Activated CD4-positive, alpha-beta T cell treated with anti-CD3 and anti-CD28 coated beads, Interleukin-2, amount 10 ng/mL, durations not matched to agents 7 days and 5 days (primary cell): ENCODE measurements at places on chromosomes 2 and 18. TPM values are rescaled to one million over a fixed set of nuclear protein-coding genes. Genes with fewer than 3 reads are reported as not detected.

DNA sequence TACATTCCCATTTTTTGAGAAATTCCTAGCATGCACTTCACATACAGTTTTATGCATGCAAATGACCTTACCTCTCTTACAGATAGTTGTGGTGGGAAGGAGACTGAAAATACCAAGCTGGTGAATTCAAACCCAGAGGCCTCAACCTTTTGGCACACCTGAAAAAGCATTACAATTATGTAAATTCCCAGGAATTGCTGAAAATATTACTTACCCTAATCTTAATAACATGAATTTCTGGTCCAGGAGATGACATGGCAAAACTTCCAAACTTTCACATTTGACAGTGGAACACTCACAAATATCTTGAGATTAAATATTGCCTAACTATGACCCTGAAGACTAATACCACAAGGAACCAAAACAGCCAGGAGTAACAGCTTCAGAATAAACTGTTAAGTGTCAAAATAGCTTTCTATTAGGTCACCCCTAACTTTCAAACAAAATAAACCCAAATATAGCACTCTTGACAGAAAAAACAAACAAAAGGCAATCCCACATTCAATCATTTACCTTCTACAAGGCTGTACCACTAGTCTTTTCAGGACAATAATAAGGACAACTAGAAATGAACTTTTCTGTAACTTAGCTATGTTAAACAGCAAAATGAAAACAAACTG is 10.9 kb upstream of the PEX13 start:
- DNase-seq: no peak

GRCh38 chr2:2234398-2235195 is 96.5 kb downstream of the MYT1L start:
- no peak for DNase-seq

- no peak for DNase-seq
These were observed 5.5 kb upstream of the ID2 start for GRCh38 chr2:8676191-8676920.

DNA sequence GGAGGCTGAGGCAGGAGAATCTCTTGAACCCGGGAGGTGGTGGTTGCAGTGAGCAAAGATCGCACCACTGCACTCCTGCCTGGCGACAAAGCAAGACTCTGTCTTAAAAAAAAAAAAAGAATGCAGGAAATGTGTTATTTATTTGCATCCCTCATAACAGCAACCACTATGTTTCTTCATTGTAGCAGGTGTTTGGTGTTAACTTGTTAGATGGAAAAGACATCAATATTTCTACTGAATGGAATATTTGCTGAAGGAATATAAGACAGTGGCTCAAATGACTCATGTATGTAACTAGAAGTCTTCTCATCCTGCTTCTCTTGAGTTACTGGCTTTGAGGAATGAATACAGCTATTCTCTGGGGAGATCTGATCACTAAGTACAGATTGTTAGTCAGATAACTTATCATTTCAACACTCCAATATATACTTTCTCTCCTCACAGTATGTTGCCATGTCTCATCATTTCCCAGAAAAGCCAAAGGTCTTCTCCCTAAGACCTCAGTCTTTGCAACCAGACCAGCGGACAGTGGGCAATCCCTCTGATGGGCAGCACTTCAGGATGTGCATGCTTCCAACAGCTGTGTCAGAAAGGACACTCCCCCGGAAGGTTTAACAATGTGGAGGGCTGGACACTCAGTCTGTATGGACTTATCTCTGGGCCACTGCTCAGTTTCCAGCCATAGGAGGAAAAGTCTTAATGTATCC is 104.4 kb upstream of the STK17B start:
- no peak for DNase-seq

GRCh38 chr2:145007093-145007959 is 487.4 kb upstream of the ZEB2 start:
- DNase-seq: no peak

- no peak for DNase-seq
These were observed 233.2 kb downstream of the CNTNAP5 start for GRCh38 chr2:124258140-124258880.

DNA sequence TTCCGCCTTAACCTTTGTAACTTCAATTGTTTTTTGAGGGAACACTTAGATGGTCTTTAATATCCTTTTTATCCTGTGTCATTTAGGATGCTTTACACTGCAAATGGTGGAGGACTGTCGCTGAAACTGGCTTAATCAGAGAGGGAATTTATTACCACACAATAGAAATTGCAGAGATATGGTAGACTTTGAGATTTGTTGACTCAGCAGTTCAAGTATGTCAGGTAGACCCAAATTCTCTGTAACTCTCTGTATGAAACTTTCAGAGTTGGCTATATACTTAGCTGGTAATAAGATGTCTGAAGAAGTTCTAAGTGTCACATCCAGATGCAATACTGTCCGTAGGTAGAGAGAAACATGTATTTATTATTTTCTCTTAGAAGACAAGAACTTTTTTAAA is 100.1 kb downstream of the ZNF804A start:
- DNase-seq: no peak

DNA sequence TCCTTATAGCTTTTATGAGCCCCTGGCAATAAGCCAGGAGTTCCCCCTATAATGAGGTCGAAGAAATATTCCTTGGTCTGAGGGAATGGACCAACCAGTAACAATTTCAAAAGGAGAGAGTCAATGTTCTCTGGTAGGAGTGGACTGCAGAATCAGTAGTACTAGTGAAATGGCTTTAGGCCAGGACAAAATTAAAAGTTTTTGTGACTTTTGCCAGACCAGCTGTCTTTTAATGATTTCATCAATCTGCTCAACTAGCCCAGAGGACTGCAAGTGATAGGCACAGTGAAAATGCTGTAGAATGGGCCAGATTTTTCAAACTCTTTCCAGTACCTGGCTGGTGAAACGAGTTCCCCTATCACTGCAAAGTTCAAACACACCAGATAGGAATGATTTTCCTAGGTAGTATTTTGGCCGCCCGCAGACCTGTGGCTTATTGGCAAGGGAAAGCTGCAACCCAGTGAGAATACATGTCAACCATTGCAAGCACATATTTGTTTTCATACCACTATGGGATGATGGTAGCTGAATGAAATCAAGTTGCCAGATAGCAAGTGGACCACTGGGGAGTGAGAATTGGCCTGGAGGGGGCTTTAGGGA is 45.5 kb downstream of the CERS6 start:
- no peak for DNase-seq

- DNase-seq: no peak
These were observed 72.7 kb downstream of the SPIRE1 start for GRCh38 chr18:12585218-12585617.

GRCh38 chr2:23607925-23608324 is 222.9 kb downstream of the KLHL29 start:
- DNase-seq: no peak

DNA sequence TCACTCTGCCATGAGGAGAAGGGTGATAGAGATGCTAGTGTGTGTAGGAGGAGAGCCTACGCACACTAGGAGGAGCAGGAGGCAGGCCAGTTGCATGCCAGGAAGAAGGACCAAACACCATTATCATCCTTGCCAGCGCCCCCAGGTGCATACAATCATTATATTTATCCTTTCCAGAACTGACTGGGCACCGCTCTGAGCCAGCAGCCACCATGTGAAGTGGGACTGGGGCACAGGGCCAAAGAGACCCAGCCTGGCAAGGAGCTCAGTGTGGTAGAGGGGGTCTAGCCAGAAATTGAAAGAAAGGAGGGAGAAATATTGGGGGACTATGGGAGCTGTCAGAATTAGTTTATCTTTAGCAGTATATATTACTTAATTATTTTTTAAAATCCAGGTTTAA is 8.3 kb upstream of the GPR148 start:
- no peak for DNase-seq

DNA sequence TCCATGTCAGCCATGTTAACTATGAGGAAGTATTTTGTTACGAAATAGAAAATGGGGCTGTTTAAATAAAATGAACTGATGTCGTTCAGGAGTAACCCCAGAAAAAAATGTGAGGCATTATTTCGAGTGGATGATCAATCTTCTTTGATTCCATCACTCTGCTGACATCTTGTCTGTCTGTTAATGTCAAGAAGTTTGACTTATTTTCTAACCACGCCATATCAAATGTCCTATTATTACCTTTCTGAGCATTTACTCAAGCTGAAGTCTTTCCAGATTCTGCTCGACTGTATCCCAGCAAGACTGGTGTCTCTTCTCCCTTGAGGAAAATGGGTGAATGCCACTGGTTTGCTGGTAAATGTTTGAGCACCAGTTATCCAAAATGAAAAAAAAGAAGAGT is 672.9 kb upstream of the SOX11 start:
- DNase-seq: no peak

- DNase-seq: no peak
These were observed 55.7 kb downstream of the CTDP1 start for GRCh38 chr18:79735071-79735980.

GRCh38 chr2:151347906-151348305 is 9.5 kb upstream of the TNFAIP6 start:
- DNase-seq: no peak

GRCh38 chr2:7052404-7052803 is 135.2 kb downstream of the RNF144A start:
- no peak for DNase-seq

GRCh38 chr18:65567372-65567771 is 183.4 kb upstream of the CDH7 start:
- no peak for DNase-seq

- no peak for DNase-seq
These were observed 36.2 kb upstream of the IGFBP2 start for GRCh38 chr2:216596980-216597509.

- no peak for DNase-seq
These were observed 21.8 kb downstream of the ZAP70 start for GRCh38 chr2:97735161-97735561.

DNA sequence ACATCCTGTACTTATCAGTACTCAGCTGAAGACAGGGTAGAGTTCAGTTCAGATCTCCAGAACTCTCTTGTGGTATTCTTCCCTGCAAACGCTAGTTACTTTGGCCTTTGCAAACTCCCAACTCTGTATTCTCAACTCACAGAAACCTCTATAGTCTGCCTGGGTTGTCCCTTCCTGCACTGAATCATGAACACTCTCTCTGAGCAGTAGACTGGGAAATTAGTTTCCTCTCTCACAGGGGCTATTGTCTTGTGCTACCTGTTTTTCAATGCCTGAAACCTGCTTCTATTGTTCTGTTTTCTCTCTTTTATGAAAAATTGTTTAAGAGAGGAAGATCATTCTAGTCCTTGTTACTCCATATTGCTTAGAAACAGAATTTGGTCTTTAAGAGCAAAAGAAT is 134.7 kb downstream of the VIT start:
- no peak for DNase-seq

DNA sequence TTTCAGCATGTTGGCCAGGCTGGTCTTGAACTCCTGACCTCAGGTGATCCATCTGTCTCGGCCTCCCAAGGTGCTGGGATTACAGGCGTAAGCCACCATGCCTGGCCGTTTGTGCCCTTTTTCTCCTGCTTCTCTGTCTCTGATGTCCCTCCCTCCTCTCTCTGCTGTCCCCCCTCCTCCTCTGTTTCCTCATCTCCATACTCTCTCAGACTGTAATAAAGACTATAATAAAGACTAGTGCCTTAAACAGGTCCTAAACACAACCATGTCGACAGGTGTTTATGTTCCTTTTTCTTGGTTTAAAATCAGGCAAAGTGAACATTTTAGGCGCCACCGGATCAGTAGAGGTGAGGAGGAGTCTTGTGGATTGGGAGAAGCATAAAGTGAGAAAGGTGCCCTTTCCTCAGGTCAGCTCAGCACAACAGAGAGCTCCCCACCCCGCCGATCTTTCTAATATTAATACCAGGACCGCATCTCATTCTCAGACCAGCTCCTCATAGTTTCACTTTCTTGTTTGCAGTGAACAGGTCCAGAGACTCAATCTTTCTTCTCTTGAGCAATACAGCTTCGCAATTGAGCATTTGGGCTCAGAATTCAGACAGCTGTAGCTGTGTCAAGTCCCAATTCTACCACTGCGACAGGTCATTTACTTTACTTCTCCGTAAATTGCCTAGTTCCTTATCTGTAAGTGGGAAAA is 23.7 kb downstream of the TIMM21 start:
- DNase-seq: no peak

- DNase-seq: no peak
These were observed 1.8 kb downstream of the LRRFIP1 start for GRCh38 chr2:237629188-237629534.

Gene SP9
- total RNA-seq: not detected

Gene ABHD3
- total RNA-seq: 57.6 TPM

Gene SAG
- total RNA-seq: not detected

Gene C18orf63
- not detected for total RNA-seq

Gene VSNL1
- not detected for total RNA-seq

Gene GKN1
- not detected for total RNA-seq

Gene TLX2
- total RNA-seq: 0.40 TPM
